ENCODE measurements at places on chromosomes 12 and 14.

DNA sequence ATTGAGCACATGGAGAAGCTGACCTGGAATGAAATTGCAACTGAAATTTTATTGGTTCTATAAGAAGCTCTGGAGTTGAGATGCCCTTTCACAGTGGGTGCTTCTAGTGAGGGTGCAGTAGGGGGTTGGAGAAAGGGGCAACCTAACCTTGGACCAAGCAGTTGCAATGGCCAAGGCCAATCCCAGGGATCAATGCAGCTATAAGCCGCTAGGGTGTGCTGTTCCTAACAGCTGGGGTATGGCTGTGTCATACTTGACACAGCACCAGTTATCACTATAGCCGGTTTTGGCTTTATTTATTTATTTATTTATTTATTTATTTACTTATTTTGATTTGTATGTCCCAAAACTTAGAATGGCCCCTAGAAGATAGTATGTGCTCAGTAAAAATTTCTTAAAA is 505.9 kb downstream of the FLRT2 start:
- DNase-seq: no peak

- DNase-seq: no peak
Observed at GRCh38 chr14:23573384-23574015, 5.1 kb downstream of the JPH4 start.

- DNase-seq: no peak
Observed at GRCh38 chr12:47813511-47814196, 6.0 kb downstream of the HDAC7 start.

- DNase-seq: no peak
Observed at GRCh38 chr14:65415613-65416012, 3.1 kb downstream of the FUT8 start.

GRCh38 chr14:67241411-67242167 is at the start of gene PALS1:
PALS1 (plus strand) TSS chr14:67241435; CDS start chr14:67279171, 37,736 bp downstream.
- no peak for DNase-seq

DNA sequence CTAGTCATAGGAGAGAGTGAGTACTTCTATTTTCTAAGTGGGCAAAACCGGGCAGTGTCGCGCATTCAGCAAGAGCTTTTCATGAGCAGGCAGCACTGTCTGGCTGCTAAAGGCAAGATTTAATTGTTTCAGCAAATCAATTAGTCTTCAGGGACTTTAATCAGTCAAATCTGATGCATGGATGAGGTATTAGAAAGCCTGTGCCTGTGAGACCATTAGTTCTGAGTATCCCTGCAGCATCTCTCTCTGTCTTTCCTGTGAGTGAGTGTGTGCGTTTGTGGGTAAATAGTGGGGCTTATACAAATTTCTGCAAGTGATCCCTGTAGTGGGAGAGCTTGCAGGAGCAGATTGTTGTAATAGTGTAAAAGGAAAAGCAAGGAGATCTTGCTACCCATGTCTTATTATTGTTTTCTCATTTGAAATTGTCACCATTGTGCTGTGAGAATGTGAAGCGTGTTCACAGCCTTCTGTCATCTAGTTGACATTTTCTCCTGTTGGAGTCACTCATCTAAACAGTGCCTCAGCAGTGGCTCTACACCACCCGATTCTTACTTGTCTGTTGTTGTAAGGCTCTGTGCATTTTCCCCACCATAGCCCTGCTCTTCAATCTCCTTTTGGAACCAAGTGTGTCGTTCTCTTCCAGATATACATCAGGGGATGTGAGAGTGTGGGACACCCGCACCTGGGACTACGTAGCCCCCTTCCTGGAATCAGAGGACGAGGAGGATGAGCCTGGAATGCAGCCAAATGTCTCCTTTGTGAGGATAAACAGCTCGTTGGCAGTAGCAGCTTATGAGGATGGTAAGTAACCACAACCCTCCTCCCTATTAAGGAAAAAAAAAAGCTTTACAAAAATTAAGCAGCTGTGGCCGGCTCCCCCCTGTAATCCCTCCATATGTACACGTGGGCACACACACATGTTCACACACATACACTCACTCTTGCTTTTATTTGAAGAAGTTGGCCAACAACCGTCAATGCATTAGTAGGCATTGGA is 53.6 kb downstream of the FBXW8 start:
- no peak for DNase-seq

- DNase-seq: no peak
Observed at GRCh38 chr12:42730291-42730690, 140.7 kb upstream of the PRICKLE1 start.

DNA sequence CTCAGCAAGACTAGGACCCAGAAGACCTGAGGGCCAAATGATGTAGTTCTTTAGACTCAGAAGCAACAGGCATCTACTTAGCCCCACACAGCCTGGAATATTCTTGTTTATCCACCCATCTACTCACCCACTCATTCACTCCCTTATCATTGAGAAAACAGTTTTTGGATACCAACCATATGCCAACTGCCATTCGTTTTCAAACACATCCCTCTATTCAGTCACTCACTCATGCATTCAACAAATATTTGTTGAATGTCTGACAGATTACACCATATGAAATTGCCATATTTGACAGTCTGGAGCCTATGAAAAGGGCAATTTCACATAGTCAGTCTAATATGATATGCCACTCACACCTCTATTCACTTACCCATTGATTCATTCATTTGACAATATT is 103.2 kb downstream of the NT5DC3 start:
- no peak for DNase-seq

DNA sequence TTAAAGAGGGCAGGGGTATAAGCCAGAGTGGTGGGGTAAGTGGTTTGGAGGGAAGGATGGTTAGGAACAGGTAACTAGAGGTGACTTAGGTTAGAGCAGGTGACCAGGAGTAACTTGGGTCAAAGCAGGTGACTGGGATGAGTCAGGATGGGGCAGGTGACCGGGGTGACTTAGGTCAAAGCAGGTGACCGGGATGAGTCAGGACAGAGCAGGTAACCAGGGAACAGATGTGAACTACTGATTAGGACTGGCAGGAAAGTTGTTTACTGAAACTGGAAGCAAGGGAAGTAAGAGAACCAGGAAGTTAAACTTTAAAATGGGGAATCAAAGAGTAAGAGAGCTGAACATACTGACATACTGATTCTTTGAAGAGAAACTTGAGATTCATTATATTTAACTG is 57.4 kb downstream of the FSCB start:
- DNase-seq: no peak

DNA sequence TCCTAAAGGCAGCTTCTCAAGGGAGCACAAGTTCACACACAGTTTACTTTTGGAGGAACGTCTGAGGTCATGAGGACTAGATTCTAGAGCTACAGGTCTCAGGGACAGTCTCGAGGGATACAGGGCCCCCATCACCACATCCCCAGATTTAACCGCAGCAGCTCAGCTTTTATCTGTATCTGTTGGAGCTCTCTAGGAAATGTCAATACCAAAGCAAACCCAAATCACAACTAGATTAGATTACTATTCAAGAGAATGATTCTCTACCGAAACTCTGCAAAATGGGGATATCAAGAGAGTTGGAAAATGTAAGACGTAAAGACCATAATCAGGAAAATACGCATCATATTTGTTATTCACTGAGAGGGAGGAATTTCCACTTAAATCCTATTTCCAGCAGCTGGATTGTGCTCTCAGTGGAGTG is 4.0 kb upstream of the MYRFL start:
- DNase-seq: no peak

- DNase-seq: no peak
Observed at GRCh38 chr14:68506645-68507419, 286.0 kb downstream of the ZFP36L1 start.

DNA sequence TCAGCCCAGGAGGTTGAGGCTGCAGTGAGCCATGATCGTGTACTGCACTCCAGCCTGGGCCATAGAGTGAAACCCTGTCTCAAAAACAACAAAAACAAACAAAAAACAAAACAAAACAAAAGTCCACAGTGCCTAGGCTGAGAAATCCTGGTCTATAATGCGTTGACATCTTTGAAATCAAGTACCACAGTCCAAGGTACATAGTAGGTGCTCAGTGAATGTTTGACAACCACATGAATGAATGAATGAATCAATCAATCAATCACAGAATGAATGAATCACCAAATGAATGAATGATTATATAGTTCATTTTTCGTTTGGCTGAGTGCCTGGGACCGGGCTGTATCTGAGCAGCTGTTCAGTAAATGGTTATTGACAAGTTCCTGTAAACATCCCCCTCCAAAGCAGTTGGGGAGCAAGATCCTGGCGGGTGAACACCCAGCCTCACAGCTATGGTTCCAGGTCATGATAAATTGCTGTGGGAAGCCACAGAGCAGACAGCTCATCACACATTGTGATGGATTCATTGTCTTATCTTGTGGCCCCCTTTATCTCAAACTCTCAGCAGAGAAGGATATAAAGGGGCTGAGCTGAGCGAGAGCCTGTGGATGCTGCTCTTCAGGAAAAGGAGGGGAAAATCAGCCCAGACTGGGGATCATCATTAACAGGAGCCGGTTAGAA is 30.4 kb upstream of the IFT81 start:
- DNase-seq: no peak

DNA sequence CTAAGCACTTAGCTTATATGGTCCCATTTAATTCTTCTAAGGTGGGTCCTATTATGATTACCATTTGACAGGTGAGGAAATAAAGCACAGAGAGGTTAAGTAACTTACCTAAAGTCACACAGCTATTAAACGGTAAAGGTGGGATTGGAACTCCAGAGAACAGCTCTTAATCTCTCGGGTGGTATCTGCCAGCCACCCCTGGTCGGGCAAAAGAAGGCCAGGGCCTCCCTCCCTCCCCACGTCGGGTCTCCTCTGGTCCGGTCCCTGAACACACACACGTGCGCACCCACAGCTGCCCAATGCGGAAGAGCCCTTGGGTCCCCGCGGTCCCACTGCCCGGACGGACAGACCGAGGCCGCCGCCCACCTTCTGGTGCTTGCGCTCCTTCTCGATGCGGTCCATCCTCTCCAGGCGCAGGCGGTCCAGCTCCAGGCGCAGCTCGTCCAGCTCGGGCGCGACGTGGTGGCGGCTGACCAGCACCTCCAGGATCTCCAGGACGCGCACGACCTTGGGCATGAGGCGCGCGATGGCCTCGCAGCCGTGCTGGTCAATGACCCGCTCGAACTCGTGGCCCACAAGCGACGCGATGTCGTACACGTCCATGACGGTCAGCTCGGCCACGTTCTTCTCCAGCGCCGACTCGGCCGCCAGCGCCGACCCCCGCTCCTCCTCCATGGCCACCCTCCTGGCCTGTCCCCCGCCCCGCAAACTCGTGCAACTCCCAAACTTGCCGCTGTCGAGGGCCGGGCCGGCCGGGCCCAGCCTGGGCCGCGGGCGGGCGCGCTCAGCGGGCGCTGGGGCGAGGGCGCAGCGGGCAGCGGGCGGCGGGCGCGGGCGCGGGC is 490 bp downstream of the RILPL1 start:
- DNase-seq: peak; percentile 70

- DNase-seq: no peak
Observed at GRCh38 chr14:53367644-53368026, 214.5 kb upstream of the DDHD1 start.

DNA sequence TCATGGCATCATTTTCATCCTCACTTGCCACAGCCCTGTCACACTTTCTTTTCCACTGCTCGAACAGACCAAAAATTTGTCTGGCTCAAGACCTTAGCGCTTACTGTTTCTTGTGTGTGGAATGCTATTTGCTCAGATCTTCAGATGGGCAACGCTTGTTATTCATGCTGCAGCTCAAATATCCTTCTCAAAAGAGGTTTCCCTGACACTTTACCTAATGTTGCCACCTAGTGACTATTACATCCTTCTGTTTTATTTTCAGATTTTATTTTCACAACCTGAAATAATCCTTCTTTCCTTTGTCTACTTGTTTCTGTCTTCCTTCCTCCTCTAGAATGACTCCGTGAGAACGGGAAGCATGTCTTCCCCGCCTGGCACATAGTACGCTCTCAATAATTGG is 5.6 kb downstream of the FBXO33 start:
- no peak for DNase-seq

GRCh38 chr12:42099433-42099832 is 45.2 kb downstream of the GXYLT1 start:
- no peak for DNase-seq

DNA sequence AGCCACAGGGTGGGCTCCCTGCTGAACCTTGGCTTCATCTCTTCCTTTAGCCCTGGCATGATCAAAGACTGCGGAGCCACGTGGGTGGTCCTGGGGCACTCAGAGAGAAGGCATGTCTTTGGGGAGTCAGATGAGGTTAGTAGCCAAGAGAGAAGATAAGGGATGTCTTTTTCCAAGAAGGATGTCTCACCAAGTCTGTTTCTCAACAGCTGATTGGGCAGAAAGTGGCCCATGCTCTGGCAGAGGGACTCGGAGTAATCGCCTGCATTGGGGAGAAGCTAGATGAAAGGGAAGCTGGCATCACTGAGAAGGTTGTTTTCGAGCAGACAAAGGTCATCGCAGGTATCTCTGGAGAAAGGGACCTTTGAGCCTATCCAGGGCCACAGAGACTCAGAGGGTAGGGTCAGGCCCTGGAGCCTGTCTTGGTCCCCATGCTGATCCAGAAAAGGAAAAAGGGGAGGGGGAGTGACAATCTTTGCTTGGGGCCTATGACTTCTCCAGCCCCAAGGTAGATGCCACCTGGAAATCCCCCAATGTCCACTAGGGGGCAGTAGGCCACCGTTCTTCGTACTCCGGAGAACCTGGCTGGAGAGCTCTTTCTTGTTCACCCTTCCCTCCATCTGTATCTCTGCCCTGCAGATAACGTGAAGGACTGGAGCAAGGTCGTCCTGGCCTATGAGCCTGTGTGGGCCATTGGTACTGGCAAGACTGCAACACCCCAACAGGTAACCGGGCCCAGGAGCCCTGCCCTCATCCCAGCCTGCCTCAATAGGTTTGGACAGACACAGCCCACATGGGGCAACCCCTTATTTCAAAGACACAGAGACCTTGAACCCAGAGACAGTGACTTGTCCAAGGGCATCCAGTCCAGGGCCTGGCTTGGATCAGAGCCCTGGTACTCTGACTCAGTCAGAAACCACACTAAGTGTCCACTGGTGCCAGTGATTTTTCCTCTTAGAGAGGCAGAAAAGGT is 2.0 kb downstream of the TPI1 start:
- peak; percentile 90 for DNase-seq

GRCh38 chr12:131260954-131261353 is 307.2 kb downstream of the ADGRD1 start:
- no peak for DNase-seq

DNA sequence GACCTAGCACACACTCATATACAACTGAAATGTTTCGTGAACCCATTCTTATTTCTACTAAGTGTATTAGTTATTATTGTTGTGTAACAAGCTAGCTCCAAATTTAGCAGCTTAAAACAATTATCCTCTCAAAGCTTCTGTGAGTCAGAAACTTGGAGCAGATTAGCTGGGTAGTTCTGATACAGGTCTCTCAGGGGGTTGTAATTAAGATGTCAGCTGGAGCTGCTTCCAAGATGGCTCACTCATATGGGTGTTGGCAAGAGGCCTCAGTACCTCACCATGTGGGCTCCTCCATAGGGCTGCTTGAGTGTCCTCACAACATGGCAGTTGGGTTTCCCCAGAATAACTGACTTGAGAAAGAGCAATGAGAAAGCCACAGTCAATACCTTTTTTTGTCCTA is 9.8 kb downstream of the GPR135 start:
- DNase-seq: no peak

DNA sequence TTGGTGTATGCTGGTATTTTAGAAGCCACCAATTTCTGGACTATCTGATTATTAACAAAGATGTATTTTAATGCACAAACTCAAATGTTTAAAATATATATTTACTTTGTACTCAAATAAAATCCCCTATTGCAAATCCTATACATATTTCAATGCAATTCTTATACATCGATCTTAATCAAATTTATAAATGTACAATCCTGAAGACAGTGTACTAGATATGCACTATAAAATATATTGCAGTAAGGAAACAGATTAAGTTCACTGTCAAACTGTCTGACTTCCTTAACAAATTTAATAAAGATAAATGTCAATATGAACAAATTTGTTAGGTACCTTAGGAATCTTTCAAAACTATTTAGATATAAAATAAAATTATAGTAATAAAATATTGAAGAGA is 43.9 kb downstream of the FOXA1 start:
- DNase-seq: no peak

Measured in sciatic nerve (tissue), 2 donors.